ENCODE measurements at places on chromosomes 1 and 21.

- no peak for DNase-seq
These were observed 364.8 kb downstream of the CEP170 start for GRCh38 chr1:242890192-242890741.

- no peak for DNase-seq
These were observed 29.1 kb upstream of the IVNS1ABP start for GRCh38 chr1:185345913-185346720.

- DNase-seq = no peak
These were observed 993 bp upstream of the DSCAM start for GRCh38 chr21:40847951-40848350.

GRCh38 chr1:47534436-47534835, 96.6 kb downstream of the FOXD2 start:
- DNase-seq = no peak

- DNase-seq = no peak
These were observed 73.9 kb downstream of the ACTL8 start for GRCh38 chr1:17828991-17829390.

GRCh38 chr1:198328458-198329032, 171.7 kb downstream of the NEK7 start:
- DNase-seq = no peak

DNA sequence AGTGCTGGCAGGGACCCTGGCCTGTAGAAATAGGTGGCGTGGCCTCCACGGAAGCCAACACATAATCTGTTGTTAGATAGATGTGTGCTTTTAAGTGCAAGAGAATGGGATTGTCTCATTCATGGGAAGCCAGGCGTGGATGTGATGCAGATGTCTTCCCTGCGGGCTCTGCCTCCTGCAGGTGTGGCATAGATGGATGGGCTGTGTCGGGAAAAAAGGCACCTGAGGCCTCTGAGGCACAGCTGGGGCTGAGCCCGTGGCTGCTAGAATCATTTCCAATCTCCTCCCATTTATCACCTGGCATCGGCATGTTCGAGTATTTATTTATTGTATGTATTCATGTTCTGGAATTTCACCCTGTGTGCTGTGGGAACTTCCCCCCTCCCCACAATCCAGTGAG, 353.4 kb upstream of the AJAP1 start:
- no peak for DNase-seq

- DNase-seq = no peak
These were observed 8.5 kb downstream of the COLGALT2 start for GRCh38 chr1:184028854-184029623.

All from amniotic stem cell (primary cell).